ENCODE measurements at places on chromosomes 16 and 17. TPM values are rescaled to one million over a fixed set of nuclear protein-coding genes. Genes with fewer than 3 reads are reported as not detected.
A peak's percentile ranks its signal among the peaks of the same experiment; 100 is the strongest.

The LRRC75A gene
- total RNA-seq: 1.6 TPM

The CCL14 gene
- total RNA-seq: not detected

The SLC6A2 gene
- total RNA-seq: not detected

The HEXIM1 gene
- total RNA-seq: 65.9 TPM

The KRTAP4-6 gene
- total RNA-seq: not detected

DNA sequence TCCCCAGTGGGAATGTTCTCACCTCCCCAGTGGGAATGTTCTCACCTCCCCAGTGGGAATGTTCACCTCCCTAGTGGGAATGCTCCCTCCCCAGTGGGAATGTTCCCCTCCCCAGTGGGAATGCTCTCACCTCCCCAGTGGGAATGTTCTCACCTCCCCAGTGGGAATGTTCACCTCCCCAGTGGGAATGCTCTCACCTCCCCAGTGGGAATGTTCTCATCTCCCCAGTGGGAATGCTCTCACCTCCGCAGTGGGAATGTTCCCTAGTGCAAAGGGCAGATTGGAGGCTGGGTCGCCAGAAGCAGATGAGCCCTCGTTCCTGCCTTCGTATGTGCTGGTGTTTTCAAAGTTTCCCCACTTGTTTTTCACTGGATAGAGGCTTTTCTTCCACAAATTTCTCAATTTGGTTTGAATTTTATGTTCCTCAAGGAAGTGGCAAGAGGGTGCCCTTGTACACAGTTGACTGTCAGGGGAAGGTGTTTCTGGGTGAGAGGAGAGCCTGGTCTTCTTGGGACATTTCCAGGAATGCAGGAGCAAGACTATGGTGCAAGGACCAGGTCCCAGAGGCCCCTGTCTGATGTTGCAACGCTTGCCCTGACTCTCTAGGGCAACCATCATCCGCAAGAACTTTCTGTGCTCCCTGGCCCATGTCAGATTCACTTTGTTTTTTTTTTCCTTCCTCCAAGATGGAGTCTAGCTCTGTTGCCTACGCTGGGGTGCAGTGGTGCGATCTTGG, 34.0 kb downstream of the TRARG1 start:
- DNase-seq: no peak

DNA sequence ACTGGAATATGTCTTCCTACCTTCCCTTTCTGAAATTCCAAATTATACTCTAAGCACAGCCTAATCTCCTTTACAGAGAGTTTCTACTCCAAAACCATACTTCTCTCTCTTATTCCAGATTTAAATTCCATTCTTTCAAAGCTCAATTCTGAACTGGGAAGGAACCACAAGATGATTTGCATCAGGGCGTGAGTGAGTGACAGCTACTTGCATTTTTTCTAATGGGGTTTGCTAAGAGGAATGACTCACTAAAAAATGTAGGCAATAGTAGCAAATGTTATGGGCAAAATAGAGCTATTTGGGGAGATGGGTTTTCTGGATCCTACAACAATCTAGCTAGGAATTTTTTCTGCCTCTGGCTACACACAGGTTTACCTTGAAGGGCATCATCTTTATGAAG, 244.6 kb upstream of the PSMD7 start:
- DNase-seq: no peak

DNA sequence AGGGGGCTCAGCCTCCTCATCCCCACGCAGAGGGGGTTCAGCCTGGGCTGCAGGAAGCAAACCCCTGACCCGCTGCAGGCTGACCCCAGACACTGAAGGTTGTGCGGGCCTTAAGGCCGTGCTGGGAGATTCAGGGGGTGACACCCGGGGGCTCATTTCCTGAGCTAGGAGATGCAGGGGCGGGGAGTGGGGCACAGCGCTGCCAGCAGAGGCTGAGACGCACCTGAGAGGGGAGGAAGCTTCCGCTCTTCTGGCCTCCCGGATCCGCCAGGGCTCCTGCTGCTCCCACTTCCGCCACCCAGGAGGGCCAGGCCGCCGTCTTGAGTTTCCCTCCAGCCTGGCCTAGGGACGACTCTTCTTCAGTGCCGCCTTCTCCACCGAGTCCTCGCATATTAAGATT, 173.2 kb upstream of the FOXF1 start:
- DNase-seq: no peak

DNA sequence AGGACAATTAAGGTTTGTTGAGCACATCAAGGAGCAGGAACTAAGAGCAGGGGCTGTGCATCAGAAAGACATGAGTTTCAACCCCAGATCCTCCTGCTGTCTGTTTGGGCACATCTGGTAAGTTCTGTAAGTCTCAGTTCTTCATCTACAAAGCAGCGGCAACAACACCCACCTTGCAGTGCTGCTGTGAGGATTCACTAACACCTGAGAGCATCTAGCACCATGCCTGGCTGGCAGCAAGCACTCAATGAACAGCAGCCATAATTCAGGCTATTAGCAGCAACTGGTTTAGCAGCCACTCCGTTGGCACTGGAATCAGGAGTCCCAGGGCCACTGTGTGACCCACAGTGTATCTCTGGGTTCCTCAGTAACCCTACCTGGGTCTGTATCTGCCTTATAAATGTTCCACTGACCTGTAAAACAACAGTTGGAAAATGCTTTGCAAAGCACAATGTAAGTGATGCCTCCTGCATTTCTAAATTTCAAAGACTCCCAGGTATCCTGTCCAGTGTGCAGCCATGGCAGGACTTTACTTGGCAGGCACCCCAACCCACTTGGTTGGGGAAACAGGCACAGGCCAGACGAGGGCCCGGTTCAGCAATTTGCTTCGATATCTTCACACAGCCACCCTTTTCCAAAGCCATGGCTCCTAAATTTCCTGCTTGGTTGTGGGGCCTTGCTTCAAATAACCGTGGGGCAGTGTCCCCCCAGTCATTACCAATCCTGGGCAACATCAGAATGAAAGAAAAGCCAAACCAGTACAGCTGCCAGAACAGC, 4.2 kb downstream of the ST3GAL2 start:
- no peak for DNase-seq

DNA sequence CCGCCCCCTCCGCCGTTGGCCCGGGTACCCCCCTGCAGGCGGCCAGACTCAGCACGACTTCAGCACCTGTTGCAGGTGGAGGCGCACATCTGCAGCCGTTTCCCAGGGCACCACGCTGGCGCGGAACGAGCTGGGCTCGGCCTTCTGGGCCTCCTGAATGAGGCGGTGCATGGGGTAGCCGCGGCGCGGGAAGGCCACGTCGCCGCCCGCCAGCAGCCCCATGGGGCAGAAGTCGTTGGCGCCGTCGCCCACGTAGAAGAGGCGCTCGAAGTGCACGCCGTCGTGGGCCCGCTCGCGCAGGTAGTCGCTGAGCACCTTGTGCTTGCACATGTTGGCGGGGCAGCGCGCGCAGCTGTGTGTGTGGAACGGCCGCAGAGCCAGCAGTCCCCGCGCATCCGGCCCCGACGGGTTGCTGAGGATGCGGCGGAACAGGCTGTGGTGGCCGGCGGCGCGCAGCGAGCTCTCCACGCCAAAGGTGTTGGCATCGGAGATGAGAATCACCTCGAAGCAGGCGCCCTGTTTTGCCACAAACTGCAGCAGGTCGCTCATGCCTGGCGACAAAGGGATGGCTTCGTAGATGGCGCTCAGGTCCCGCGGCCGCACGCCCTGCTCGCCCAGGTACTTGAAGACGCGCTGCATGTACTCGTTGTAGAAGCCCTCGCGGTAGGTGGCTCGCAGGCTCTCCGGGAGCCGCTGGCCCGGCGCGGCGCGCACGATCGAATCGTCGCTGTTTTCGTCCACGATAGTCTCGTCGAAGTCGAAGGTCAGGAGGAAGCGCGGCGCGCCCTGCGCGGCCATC, 6.2 kb downstream of the PHOSPHO1 start:
- DNase-seq: peak; percentile 48

DNA sequence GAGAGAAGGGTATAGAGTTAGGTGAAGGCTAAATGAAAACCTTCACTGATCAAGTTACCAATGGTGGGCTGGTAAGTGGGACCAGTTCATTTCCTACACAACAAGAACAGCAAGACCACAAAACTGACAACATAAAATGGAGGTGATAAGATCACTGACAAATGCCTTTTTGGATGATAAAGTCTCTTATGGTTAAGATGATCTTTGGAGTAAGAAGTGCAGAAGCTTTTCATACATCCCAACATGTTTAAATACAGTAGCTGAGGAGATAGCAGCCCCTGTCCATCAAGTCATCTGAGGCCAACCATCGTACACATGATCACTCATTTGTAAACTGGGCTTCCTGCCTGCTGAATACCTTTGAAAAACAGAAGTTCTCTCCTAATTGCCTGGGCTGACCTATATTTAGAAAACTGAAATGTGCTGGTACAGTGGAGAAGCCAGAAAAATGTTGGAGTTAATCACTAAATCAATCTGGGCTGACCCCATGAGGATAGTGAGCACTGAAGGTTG, 259.0 kb upstream of the ZFHX3 start:
- no peak for DNase-seq

GRCh38 chr16:87056551-87056950, 260.6 kb downstream of the C16orf95 start:
- no peak for DNase-seq

DNA sequence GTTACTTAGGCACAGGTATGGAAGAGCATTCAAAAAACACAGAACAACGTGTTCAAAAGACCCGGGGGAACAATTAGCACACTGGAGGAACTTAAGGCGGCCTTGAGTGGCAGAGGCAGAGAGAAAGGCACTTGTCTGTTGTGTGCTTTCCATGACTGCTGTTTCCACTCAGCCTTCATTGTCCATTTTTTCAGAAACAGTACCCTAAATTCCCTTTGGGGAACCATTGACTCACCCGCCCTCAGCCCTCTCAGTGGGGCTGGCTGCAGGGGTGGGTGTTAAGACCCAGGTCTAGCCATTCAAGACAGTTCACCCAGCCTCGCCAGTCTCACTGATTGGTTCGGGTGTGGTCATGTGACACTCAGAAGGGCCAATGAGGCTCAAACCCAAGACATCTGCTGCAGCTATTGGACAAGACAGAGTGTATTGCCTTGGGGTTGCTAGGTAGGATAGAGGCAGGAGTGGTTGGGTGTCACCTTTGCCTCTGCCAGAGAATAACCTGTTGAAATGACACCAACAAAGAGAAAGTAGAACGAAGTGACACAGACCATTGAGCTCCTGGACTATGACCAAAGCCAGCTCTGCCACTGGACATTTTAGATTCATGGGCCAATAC, 19.6 kb upstream of the CEP20 start:
- DNase-seq: peak; percentile 5

DNA sequence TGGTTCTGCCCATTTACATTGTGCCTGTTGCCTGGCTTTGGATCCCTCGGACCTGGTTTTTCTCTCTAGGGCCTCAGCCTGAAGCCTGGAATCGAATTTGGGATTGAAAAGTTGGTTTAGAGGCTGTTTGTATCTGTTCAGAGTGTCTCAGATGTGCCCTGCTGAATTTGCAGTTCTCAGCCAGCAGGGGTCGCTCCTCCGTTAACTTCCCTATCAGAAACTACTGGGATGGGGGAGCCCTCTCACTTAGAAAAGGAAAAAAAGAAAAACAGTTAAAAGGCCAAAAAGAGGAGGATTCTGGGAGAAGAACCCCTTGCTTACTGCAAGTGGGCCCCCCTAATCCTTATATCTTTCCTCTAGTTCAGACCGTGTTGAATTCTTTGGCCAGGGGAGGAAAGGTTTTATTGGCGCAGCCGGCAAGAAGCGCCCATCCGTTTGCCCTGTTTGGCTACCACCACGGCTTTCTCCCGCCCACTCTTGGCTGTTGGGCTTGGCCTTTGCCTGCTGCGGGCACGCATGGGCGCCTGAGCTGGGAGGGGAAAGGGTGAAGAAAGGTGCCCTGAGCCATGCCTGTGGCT, 8.7 kb downstream of the FZD2 start:
- DNase-seq: no peak
